Muscle of leg (tissue), 16 donors: ENCODE measurements at places on chromosomes 6 and 20. TPM values are rescaled to one million over a fixed set of nuclear protein-coding genes. Genes with fewer than 3 reads are reported as not detected.

DNA sequence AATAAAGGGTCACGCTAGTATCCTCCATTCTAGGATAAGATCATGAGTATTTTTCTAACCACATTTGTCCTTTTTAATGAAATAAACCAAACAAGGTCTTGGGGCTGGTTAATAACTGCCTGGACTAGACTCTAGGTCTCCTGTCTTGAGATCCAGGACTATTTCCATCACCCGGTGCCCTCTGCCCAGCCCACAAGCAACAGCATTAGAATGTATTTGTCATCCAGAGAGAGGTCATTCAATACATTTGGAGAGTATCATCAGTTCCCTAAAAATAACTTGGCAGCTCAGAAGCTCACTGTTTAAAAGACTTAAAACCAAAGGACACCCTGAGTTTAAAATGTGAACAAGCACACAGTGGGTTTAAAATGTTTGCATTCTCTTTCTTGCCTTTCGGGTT lies 4.4 kb upstream of the RBM24 start:
- peak; percentile 57 for DNase-seq

DNA sequence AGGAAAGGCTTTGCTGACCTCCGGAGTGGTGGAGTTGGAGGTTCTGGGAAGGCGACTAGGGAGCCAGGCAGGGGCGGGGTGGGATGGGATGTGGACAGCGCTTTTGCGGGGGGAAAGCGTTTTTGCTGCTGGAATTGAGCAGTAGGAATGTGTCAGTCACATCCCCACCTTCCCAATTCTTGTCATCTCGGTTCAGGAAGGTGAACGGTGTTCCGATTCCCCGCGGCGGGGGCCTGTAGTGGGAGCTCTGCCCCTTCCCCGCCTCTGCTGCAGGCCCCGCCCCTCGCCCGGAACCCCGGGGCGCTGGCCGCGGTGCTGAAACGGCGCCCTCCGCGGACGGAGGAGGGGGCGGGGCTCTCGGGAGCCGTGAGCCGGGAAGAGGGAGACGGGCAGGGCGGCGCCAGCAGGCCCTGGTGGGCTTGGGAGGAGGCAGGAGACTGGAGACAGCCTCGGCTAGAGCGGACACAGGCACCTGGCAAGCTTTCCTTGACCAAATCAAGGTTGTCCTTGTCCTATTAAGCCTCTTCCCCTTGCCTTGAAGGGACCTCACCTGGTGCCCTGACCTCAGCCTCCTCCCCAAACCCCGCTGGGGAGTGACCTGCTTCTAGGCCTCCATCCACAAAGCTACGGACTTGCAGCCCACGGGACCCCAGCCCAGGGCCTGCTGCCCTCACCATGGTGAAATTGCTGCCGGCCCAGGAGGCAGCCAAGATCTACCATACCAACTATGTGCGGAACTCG lies at the start of gene LHFPL5:
Gene LHFPL5, plus strand, starts transcription at position 357 of the 741 bp plus-strand sequence. Its CDS starts 319 bp downstream, at position 676.
- peak; percentile 61 for DNase-seq

DNA sequence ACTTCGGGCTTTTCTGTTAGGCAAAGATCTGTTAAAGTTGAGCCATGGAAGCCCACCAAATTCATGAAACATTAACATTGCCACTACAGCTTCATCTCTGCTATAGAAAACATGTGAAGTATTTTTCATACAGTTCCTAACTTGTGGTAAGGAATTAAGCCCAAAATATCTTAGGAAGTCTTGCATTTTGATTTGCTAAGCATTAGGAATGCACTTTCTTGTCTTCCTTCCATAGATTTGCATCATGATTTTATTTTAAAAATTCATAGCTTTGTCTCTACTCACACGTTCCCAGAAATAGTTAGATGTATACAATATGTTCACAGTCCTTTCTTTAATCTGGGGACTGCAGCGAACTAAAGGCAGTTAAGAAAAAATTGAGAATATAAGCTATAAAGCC lies 325.6 kb downstream of the CENPW start:
- no peak for DNase-seq

DNA sequence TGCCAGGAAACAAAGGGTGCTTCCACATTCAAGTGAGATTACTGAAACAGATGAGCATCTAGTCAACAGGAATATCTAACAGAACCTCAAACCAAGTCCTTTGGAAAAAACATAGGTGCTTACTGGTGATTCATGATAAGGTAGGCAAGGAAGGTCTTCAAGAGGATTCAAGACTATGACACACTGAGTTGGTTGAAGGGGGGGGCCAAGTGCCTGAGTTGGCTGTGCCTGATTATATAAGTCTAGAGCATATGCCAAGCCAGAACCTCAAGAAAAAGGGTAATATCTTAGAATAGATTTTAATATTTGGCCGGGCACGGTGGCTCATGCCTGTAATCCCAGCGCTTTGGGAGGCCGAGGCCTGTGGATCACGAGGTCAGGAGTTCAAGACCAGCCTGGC lies 63.7 kb downstream of the LYRM4 start:
- DNase-seq: no peak

Gene NXT1
- 19.4 TPM for total RNA-seq

Gene UST
- 10.1 TPM for total RNA-seq

Gene COL9A1
- total RNA-seq: 4.9 TPM
